ENCODE measurements at places on chromosomes 7 and 10. TPM values are rescaled to one million over a fixed set of nuclear protein-coding genes. Genes with fewer than 3 reads are reported as not detected.

GRCh38 chr7:148688526-148688925 is 10.2 kb upstream of the CUL1 start:
- H3K4me3 ChIP-seq = no peak overlapping the region
- H3K4me1 ChIP-seq = no peaks in the 10 kb centered on the region
- H3K27ac ChIP-seq = no peak overlapping the region
- H3K27me3 ChIP-seq = no peaks in the 10 kb centered on the region
- no peak for DNase-seq

- H3K4me1 ChIP-seq = no peaks in the 10 kb centered on the region
- H3K27ac ChIP-seq = no peak overlapping the region
- peak; percentile 78 for DNase-seq
- H3K27me3 ChIP-seq = no peaks in the 10 kb centered on the region
Observed at GRCh38 chr10:101272229-101272868, 43.1 kb upstream of the LBX1 start.

Gene TMUB1
- 36.9 TPM for total RNA-seq

GRCh38 chr10:7111561-7111960 is 299.3 kb downstream of the SFMBT2 start:
- no peaks in the 10 kb centered on the region for H3K4me1 ChIP-seq
- H3K27me3 ChIP-seq = no peaks in the 10 kb centered on the region
- DNase-seq = no peak
- no peak overlapping the region for H3K27ac ChIP-seq
- H3K36me3 ChIP-seq = no peaks in the 10 kb centered on the region
- H3K4me3 ChIP-seq = no peak overlapping the region

DNA sequence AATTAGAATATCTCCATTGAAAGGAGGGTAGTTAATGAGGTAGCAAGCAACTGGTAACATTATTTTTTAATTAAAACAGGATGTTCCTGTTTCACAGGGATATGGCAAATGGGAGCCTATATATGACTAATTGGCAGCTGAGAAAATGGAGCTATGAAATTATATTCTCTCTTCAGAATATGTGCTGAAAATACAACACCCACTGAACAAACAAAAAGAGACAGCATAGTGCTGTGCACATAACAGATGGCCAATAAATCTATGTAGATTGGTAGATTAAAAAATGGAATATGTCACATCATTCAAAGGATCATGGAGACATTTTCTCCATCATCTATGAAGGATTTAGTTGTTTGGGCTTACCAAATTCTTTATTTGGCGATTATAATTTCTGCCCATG is 362.0 kb downstream of the GPR37 start:
- H3K4me3 ChIP-seq = no peak overlapping the region
- no peak overlapping the region for H3K27ac ChIP-seq
- H3K27me3 ChIP-seq = no peaks in the 10 kb centered on the region
- no peaks in the 10 kb centered on the region for H3K4me1 ChIP-seq
- no peak for DNase-seq

DNA sequence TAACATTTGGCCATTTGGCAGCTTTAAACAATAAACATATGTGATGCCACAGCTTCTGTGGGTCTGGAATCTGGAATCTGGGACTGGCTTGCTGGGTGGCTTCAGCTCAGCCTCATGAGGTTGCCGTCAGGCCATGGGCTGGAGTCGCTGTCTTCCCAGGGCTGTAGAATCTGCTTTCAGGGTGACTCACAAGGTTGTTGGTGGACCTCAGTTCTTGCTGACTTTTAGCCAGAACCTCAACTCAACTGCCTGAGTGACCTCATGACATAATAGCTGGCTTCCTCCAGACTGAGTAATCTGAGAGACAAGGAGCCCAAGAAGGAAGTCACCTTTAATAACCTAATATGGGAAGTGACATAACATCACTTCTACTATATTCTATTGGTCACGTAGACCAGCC is 44.6 kb upstream of the TSPAN13 start:
- DNase-seq = no peak
- H3K4me1 ChIP-seq = no peaks in the 10 kb centered on the region
- no peak overlapping the region for H3K4me3 ChIP-seq
- no peaks in the 10 kb centered on the region for H3K36me3 ChIP-seq
- H3K27ac ChIP-seq = no peak overlapping the region

DNA sequence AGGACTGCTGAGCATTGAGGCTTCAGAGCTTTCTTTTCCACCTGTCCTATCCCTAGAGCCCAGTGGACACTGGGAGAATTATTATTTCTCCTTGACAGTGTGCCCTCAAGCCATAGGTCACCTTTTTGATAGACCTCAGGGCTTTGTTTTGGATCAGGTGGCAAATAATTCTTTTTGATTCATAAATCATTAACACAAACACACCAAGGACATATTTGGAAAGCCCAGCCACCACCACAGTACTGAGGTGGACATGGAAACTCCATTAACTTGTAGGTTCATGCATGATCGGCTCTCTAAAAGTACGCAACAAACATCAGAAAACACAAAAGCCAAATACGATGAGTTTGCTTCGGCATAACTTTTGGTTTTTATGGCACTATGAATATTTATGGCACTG is 17.8 kb upstream of the PLEKHS1 start:
- no peak overlapping the region for H3K27ac ChIP-seq
- no peak for DNase-seq

Gene ARMS2
- total RNA-seq = not detected

Gene TRIM73
- total RNA-seq = 4.3 TPM

- no peaks in the 10 kb centered on the region for H3K27me3 ChIP-seq
- H3K36me3 ChIP-seq = no peaks in the 10 kb centered on the region
- DNase-seq = peak; percentile 38
- H3K4me3 ChIP-seq = no peak overlapping the region
- no peaks in the 10 kb centered on the region for H3K4me1 ChIP-seq
- H3K27ac ChIP-seq = no peak overlapping the region
Observed at GRCh38 chr10:88702848-88703597, 3.0 kb upstream of the LIPK start.

DNA sequence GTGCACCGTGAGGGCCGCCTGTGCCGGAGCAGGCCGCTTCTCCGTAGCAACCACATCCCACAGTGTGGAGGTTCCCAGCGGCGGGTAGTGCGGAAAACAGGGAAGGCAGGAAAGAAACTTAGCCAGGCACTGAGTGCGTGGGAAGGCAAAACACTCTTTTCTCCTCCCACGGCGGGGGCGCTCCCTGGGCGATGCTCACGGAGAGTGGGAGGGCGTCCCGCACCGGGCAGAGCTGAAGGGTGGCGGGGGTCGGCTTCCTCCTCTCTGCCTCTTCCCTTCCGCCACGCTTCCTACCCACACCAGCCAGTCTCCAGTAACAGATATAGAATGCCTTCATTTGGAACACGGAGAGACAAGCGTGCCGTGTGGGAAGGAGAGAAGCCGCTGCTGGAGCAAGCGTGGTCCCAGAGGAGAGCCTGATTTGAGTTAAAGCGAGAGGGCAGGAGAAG is 252.5 kb downstream of the PAXIP1 start:
- H3K27ac ChIP-seq = no peak overlapping the region
- DNase-seq = no peak
- no peaks in the 10 kb centered on the region for H3K36me3 ChIP-seq
- no peaks in the 10 kb centered on the region for H3K4me1 ChIP-seq
- H3K27me3 ChIP-seq = no peaks in the 10 kb centered on the region
- H3K4me3 ChIP-seq = no peak overlapping the region

DNA sequence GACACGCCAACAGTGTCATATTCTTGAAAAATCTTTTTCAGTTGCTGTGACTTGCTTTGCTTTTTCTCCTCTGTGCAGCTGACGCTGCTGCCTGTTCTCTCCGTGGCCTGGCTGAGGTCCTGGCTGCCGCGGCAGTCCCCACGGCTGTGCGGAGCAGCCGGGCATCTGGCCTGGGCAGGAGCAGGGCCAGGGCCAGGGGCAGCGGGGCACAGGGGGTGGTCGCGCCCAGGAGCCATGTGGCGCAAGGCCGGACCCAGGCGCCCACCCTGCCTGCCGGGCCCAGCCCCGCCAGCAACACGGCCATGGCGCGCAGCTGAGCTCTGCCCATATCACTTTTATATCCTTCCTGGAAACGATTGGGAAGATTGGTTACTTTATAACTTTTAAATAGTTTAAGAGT is 109.4 kb upstream of the ACBD5 start:
- DNase-seq = no peak
- no peaks in the 10 kb centered on the region for H3K4me1 ChIP-seq
- no peak overlapping the region for H3K27ac ChIP-seq
- no peak overlapping the region for H3K4me3 ChIP-seq

DNA sequence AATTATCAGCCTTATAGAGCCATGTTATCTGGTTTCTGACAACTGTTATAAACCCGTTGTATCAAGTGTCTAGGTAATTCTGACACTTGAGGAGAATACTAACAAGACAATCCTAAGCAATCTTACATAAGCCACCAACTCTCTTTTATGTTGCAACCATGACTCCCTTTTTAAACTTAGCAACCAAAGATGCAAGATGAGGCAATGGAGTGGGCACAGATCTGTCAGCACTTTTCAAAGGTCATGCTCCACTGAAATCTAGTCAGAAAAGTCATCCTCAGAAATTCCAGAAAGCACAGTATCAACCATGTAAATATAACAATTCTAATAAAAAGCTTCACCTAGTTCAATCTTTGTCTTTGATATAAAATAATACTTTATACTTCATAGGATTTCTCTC is 77.0 kb upstream of the SEMA3A start:
- no peaks in the 10 kb centered on the region for H3K27me3 ChIP-seq
- H3K4me1 ChIP-seq = no peaks in the 10 kb centered on the region
- no peak overlapping the region for H3K27ac ChIP-seq
- no peak overlapping the region for H3K4me3 ChIP-seq

- no peak overlapping the region for H3K4me3 ChIP-seq
- H3K27me3 ChIP-seq = no peaks in the 10 kb centered on the region
- DNase-seq = no peak
- no peaks in the 10 kb centered on the region for H3K36me3 ChIP-seq
Observed at GRCh38 chr10:48527756-48528155, 77.1 kb downstream of the ARHGAP22 start.

- H3K27ac ChIP-seq = no peak overlapping the region
- no peaks in the 10 kb centered on the region for H3K4me1 ChIP-seq
- H3K36me3 ChIP-seq = no peaks in the 10 kb centered on the region
- H3K27me3 ChIP-seq = no peaks in the 10 kb centered on the region
- DNase-seq = no peak
Observed at GRCh38 chr7:155878674-155879073, 66.4 kb upstream of the SHH start.

GRCh38 chr10:25209618-25210017 is 34.8 kb downstream of the GPR158 start:
- H3K4me1 ChIP-seq = no peaks in the 10 kb centered on the region
- H3K36me3 ChIP-seq = no peaks in the 10 kb centered on the region
- H3K27me3 ChIP-seq = no peaks in the 10 kb centered on the region

Data from kidney (tissue), 22 donors.